Fibroblast of skin of left quadriceps (primary cell): ENCODE measurements at places on chromosomes 6 and 20.
A peak's percentile ranks its signal among the peaks of the same experiment; 100 is the strongest.

DNA sequence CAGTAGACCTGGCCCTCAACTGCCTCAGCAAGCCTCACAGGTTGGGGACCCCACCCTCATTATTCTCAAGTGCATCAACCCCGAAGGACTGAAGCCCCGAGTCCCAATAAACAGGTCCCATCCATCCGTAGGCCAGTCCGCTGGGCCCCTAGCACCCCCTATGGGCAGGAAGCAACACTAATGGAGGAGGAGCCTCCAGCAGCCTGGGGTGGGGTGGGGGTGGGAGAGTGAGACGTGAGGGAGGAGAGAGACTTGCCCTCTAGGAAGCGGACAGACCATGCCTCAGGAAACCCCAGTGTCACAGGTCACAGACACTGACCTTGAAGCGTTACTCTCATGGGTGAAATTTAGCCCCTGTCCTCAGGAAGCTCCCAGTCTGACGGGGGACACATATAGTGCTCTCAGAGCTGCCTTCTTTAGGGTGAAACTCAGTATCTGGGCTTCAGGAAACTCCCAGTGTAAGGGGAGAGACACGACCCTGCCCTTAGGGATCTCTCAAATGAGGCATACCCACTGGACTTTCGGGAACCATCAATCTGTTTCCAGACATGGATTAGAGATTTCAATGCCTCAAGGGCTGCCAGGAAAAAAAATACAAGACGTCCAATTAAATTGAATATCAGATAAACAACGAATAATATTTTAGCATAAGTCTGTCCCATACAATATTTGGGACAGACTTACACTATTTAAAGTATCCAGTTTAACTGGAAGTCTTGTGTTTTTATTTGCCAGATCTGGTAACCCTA is 125.8 kb downstream of the MRPL14 start:
- no peak for DNase-seq

DNA sequence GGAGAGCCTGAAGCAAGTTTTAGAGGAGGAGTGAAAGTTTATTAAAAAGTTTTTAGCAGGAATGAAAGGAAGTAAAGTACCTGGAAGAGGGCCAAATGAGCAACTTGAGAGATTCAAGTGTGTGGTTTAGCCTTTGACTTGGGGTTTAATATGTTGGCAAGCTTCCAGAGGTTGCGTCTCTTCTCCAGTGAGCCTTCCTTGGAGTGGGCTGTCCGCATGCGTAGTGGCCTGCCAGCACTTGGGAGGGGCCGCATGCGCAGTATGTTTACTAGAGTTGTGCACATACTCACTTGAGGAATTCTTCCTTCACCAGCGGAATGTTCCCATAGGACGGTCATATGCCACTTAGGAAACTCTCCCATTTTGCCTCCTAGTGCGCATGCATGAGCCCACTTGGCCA is 235.2 kb downstream of the ALDH8A1 start:
- no peak for DNase-seq

DNA sequence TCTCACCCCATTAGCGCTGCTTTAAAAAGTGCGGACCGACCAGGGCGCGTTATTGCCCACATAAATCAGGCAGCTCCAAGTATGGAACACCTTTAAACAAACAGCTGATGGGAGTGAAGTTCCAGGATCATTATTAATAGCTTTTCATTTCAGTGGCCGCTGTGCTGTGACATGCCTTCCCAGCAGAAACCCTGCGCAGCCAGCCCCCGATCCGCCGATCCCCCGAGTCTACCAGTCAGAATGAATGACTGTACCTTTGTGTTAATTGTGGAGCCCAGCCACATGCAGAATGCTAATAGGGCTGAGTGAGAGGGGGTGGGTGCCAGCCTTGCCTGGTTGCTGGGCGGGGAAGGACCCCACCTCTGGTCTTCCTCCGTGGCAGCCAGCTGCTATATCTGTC is 21.9 kb downstream of the CDH22 start:
- DNase-seq: no peak

DNA sequence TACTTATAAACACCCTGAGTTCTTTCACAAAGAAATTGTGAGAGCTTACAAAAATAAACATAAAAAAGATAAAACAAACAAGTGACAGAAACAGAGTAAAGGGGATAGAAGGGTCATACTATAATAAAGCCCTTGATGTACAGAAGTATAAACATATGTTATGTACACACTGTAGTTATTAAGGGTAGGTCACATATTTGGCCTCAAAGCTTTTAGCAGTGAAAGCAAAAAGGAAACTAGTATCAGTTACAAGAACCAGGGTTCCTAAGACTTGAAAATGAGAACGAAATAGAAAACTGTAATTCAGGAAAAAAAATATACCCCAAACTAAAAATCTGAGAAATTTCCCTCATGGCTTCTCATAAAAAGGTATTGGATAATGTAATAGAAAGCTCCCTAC is 380.6 kb downstream of the HDGFL1 start:
- no peak for DNase-seq

DNA sequence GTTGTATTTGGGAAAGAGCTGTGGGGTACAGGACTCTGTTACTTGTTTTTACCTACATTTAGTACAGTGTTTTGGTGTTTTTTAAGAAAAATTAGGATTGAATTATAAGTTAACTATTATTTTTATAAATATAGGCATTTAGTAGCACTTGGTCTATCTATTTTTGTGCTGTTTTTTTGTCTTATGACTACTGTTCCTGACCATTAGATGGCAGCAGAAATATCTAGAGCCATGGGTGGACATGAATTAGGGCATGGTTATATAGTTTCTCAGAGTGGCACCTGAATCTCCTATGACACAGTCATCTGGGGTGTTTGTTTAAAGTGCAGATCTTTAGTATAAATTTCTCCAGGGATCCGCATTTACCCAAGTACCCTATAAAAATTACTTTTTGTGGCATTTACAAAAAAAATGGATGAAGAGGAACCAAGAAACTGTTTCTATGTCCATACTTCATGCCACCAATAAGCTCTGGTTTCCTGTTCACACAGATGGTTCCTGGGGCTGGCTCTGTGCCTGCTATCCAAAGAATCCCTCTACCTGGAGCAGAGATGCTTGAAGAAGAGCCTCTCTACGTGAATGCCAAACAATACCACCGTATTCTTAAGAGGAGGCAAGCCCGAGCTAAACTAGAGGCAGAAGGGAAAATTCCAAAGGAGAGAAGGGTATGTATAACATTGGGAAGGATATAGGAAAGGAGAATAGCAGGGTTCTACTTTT is 19.8 kb downstream of the NFYA start:
- no peak for DNase-seq

GRCh38 chr20:58019850-58020625 is 208.4 kb downstream of the ANKRD60 start:
- no peak for DNase-seq

DNA sequence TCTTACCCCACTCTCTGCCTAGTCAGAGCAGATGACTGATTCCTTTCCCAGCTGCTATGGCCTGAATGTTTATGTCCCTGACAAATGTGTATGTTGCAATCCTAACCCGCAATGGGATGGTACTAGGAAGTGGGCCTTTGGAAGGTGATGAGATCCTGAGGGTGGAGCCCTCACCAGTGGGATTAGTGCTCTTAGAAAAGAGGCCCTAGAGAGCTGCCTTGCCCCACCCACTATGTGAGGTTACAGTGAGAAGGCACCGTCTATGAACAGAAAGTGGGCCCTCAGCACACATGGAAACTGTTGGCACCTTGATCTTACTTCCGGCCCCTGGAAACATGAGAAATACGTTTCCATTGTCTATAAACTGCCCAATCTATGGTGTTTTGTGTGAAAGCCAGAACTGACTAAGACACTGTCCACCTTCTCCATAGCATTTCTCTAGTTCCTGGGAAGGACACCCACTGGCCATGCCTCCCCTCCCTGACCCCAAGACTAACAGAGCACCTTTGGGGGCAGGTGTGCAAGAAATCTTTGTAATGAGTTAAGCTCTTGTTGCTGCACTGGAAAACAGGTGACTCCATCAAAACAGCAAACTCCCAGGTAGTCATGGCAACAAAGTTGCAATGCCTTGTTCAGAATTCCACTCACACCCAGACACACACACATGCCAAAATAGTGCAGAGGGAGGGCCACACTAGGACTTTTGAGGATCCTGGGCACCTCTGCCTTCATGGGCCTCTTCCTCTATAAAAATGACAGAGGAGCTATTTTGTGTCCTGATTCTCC is 16.2 kb downstream of the GABRR2 start:
- DNase-seq: no peak

DNA sequence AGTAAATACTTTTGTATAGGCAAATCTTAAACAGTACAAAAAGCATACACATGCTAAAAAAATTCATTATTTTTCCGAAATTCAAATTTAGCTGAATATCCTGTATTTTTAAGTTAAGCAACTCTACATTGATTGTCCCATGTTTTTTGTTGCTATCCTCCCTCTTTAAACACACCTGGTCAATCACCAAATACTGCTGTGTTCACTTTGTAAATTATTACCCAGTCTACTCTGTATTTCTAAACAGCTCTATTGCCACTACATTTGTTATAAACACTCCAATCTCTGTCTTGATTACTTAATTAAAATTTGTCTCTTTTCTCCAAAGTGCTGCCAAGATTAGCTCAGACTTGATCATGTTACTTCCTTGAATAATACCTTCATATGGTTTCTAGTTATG is 466.5 kb upstream of the GJE1 start:
- no peak for DNase-seq

GRCh38 chr6:90186637-90187371 is 109.8 kb downstream of the BACH2 start:
- DNase-seq: no peak

DNA sequence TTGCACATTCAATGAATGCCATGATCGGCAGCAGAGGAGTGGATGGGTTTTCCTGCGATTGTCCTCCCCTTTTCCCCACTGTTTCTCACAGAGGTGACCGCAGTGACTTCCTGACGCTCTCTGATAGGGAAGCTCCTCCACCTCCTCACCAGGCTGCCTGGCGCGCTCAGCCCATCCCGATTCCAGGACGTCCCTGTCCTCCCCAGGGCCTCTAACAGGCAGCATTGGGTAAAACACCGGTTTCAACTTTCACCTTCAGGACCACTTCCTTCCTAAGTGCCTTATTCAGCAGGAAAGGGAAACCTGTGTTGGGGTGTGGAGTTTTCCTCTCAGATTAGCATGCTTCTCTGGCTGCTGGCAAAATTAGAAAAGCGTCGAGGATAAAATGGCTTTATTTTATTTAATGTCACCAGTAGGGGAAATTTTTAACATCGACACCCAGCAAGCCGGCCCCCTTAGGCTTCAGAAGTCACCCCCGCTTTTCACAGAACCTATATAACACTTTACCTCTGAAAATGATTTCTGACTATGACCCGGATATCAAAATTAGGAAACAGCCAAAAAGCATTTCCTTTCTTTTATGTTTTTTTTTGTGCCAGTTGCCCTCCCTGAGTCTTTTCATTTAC is 570.4 kb upstream of the GJE1 start:
- no peak for DNase-seq

- DNase-seq: no peak
Measured at GRCh38 chr6:109762769-109763441, 71.8 kb downstream of the FIG4 start.

DNA sequence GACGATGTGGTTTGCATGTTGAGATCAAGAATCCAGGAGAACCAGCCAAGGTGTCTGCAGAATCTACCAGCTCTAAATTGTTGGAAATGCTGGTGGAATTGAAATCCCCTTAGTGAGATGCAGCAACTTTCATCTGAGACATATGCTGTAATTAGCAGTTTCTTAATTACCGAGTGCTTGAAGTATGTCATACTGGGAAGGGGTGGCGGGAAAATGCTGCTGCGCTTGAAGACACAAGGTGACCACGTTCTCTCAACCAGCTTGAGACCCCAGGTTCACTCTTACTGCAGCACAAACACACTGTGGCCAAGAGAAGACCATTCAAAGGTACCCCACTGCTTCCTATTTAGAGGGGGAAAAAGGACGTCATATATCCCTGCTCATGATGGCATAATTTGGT is 59.0 kb downstream of the PFDN4 start:
- DNase-seq: no peak

DNA sequence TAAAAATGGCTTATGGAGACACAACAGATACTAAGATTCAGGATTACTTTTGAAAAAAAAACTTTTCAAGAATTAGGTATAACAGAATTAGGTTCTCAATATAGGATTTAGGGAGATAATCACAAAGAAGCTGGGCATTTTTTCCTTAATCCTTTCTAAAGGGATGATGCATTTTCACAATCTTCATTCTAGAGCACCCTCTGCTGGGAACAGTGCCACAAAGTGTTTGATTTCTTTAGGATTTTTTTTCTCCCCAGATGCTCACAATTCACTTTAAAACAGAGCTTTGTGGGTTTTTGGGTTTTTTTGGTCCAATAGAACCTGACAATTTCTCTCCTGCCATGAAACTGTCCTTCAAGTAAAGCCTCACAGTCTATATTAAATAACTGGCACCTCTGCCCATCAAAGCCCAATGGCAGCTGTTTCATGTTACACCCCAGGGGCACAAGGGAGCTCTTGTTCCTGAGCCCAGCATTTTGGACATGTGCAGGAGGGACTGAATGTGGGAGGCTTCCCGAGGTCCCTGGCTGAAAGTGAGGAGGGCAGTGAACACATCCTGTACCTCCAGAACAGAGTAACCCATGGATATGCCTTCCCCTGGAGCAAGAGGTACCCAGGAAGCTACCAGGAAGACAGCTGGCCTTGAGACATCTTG is 39.7 kb downstream of the PREP start:
- peak; percentile 25 for DNase-seq

DNA sequence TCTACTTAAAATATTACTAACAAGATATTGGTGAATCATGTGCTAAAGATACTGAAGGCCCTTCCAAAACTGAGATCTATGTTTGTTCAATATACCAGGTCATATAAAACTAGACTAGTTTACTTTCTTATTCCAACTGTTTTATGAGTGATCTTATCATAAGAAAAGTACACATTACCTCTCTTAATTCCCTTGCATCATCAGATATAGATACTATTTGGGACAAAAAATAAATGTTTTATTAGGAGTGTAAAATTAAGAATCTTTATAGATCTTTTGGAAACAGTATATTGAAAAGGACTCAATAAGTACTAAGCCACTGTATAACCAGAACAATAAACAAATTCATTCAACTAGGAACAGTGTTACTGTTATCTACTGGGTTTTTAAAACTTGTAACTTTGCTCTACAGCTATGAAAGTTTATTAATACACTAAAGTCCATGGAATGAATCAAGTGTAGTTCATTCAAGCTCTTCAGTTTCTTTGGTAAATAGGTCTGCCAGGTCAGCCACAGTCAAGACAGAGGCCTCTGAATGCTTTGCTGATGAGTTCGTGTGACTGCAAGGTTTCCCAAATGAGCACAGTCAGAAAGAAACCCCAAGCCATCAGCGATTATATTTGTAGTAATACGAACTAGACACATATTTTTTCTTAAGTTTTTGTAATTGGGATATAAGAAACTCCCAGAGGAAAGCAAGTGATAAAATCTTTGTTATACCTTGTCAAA is 71.8 kb upstream of the FBXO30 start:
- no peak for DNase-seq

DNA sequence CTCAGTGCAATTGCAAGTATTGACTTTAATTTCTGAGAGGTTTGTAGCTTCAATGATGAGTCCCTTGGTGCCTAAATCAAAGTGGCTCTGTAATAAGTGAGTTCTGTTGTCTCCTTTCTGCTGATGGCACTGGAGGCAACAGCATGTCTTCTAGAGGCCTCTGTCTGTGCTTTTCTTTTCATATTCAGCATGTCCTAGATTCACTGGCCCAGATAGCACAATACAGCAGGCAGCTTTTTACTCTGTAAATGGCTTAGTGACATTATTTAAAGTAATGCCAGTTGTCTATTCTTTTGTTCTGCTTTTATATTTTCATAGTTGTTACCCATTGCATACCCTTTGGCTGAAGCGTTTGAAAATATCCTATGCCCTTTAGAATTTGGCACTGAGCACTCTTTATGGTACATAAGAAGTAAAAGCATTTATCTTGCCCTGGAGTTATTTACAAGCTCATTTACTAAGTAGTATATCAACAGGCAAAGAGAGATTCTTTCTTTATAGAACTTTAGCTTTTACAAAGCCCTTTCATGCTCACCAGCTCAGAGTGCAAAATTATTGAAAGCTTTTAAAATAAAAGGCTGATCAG is 271.5 kb upstream of the KCNQ5 start:
- DNase-seq: no peak
